ENCODE measurements at places on chromosomes 16 and 17.

DNA sequence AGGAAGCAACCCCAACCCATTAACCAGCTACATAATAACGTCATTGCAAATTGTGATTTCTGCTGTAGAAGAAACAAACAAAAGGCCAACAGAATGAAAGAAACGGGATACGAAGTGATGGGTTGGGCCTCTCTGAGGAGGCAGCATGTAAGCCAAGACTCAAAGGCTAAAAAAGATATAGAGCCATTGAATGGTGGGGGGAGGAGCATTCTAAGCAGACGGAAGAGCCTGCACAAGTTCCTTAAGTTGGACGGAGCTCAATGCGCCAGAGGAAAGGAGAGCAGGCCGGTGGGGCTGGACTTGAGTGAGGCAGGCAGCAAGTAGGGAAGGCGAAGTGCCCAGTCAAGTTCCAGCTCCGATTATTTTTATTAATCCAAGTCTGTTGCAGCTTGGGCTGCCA lies 160.3 kb downstream of the SHISA9 start:
- DNase-seq: no peak

GRCh38 chr16:84229471-84229870 lies 10.3 kb downstream of the KCNG4 start:
- DNase-seq: no peak

DNA sequence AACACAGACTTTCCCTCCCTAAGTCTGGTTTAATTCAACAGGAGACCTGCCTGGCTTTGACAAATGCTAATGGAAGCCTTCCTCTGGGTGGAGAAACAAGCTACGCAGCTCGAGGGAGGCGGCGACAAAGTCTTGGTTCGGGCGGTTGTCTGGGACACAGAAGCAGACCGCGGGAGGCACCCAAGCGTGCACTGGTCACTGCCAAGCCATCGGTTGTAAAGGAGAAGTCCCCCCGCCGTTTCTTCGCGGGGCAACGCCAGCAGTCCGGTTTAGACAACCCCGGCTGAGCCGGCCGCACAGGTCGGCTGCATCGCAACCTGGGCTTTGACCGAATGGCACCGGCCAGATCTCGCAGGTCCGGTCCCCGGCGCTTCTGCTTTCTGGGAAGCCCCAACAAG lies 586 bp downstream of the GLYR1 start:
- DNase-seq: no peak

- DNase-seq: no peak
Observed at GRCh38 chr16:68823401-68824135, 19.8 kb upstream of the TANGO6 start.

DNA sequence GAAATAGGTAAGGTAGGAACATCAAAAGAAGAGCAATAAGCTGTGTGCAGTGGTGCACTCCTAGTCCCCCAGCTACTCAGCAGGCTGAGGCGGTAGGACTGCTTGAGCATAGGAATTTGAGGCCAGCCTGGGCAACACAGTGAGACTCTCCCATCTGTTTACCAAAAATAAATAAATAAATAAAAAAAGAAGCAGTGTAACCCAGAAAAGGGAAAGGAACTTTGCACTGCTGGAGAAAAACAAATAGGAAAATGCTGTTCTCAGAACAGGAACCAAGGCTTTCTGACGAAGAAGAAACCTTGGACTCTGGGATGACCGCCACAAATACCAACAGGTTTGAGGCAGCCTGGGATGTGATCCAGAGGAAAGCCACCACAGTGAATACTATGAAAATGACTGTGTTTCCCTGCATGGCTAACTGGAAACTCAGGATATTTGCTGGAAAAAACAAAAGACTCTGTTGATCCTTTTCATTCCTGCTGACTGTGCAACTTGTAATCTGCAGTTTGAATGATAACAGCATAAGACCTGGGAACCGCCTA lies 41.2 kb downstream of the TTC19 start:
- DNase-seq: no peak

DNA sequence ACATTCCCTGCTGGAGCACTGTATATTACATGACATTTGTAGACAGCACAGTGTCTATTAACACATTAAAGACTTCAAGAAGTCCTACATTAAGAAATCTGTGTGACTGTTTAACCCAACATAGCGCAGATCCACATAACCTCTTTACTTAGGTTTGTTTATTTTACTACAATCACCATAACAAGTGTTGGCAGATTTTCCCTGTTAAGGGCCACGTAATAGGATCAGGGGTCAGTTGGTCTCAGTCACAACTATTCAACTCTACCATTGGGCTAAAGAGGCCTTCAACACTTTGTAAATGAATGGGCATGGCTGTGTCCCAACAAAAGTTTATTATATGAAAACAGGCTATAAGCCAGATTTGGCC lies 51.3 kb upstream of the ADORA2B start:
- no peak for DNase-seq

DNA sequence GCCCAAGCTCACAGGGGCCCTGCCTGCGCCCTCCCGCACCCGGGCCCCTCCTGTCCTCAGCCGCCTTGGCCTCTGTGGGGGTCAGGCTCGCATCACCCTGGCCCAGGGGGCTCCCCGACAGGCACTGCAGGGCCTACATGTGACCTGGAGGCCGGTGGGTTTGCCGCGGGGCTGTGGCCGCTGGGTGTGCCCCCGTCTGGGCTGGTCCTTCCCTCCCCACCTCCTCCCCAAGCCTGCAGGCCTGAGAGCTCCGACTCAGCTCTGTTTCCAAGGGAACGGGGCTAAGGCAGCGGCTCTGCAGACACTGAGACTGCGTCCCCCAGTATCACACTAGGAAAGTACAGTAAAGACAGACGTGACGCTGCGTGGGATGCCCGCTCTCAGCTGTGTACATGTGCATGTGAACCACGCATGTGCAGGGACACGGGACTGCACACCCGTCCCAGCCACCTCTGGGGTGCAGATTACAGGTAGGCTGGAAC lies 16.5 kb upstream of the WDR45B start:
- no peak for DNase-seq

DNA sequence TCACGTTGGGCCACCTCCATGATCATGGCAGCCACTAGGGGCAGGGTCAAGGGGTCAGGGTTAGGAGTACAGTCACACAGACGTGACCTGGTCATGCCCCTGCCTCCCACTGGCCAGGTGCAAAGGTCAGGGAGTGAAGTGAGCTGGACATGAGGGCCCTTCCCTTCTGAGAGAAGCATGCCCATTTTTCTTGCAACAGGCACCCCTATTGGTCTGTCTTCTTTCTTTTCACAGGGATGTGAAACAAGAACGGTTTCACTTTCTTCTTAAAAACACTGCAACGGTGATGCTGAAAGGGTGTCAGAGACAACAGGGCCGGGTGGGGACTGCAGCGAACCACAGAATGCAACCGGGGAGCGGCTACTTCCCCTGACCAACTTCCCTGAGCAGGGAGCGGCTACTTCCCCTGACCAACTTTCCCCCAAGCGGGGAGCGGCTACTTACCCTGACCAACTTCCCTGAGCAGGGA lies 52.1 kb upstream of the DOC2B start:
- no peak for DNase-seq

DNA sequence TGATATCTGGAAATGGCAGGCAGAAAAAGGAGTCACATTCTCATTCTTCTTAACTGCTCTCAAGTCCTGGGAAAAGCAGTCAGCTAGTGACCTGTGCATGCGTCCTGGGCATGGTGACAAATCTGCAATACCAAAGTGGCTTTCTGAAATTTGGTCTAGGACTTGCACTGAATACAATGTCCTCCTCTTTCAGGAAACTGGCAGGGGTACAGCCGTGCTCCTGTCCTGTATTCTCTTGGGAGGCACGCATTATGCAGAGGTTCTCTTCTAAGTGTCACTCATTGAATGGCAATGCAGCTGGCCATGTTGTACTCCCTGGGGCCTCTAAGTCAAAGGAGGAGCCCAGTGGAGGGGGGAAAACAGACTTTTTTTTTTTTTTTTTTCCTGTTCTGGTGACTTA lies 10.6 kb downstream of the PHF12 start:
- DNase-seq: no peak

DNA sequence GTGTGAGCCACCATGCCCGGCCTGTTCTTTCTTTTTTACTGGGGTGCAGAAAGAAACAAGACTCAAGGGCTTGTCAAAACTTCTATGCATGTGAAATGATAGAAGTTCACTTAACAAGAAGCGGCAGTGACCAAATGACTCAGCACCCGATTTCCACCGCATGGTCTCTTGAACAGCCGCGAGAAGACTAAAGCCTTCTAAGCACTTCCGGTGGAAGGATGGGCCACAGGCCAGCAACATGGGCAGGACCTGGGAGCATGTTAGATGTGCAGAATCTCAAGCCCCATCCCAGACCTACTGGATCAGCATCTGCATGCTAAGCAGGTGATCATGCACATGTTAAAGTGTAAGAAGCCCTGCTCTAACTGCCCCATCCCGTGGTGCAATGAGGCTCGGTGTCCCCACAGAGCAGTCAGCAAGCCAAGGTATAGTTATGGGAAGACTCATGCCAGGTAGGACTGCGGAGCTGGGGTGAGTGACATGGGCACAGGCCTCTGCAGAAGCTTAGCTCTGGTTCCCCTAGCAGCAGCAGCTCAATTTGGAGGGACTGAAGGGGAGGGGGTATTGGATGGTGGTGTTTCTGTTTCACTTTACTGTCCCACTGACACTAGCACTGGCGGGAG lies 88.5 kb upstream of the HNF1B start:
- no peak for DNase-seq

DNA sequence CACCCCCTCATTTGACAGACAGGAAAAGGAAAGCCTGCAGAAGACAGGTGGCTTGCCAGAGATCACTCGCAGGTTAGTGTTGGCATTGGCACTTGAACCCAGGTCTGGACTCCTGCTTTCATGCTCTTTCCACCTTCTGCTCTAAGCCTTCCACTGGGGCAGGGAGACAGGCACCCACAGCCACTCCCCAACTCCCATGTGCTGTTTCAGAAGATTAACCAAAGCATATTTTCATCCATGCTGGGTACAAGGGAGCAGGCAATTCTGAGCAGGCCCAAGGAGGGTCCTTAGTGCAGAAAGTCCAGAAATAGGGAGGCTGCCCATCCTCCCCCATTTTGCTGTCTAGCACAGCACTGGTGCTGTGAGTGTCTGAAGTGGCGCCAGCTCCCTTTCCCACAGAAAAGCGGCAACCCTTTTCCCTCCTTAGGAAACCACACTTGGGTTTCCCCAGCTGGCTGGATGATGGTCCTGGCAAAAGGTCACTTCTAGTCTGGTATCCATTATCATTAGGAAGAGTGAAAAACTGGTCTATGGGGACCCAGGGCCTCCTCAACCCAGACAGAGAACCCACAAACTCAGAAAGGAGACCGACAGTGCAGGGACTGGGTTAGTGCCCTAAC lies 2.0 kb upstream of the CAVIN1 start:
- no peak for DNase-seq

GRCh38 chr17:30315106-30315505 lies 18.8 kb downstream of the TMIGD1 start:
- DNase-seq: no peak

DNA sequence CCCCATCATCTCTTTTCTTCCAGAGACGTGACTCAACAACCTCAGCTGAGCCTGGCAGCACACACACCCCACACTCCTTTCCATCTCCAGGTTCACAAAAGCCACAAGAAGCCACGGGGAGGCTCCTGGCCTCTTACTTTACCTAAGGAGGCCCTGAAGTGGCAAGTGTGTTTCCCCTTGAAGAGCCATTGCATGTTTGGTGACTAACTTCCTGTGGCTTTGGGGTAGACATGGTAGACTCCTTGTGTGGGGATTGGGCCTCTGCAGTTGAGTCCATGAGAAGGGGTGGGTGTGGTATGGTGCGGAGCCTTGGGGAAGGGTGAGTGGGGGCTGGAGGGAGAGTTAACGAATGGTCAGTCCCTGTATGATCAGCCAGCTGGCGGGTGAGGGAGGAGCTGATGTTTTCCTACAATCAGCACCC lies 24.2 kb downstream of the SAP30BP start:
- DNase-seq: no peak

GRCh38 chr17:7081341-7082062 lies 1.5 kb upstream of the CLEC10A start:
- peak; percentile 54 for DNase-seq

- DNase-seq: no peak
Observed at GRCh38 chr16:87295661-87296531, 21.3 kb downstream of the C16orf95 start.

DNA sequence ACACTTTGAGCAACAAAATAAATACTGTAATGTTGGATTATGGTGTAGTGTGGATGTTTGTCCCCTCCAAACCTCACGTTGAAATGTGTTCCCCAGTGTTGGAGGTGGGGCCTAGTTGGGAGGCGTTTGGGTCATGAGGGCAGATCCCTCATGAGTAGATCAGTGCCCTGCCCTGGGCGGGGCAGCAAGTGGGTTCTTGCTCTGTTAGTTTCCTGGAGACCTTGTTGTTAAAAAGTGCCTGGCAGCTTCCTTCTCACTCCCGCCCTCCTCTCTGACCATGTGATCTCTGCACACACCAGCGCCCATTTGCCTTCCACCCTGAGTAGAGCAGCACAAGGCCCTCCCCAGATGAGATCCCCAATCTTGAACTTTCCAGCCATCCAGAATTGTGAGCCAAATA lies 67.7 kb downstream of the MPRIP start:
- no peak for DNase-seq

GRCh38 chr16:11130978-11131665 lies 124.9 kb downstream of the SOCS1 start:
- DNase-seq: no peak

- no peak for DNase-seq
Observed at GRCh38 chr17:81096741-81097133, 61.8 kb downstream of the BAIAP2 start.

GRCh38 chr17:40108970-40109824 lies 8.8 kb upstream of the NR1D1 start:
- no peak for DNase-seq

GRCh38 chr17:56866496-56866895 lies 32.5 kb downstream of the DGKE start:
- no peak for DNase-seq

- DNase-seq: no peak
Observed at GRCh38 chr17:77863814-77864161, 94.7 kb upstream of the TNRC6C start.

GRCh38 chr16:1167276-1168107 lies 14.6 kb downstream of the CACNA1H start:
- no peak for DNase-seq

DNA sequence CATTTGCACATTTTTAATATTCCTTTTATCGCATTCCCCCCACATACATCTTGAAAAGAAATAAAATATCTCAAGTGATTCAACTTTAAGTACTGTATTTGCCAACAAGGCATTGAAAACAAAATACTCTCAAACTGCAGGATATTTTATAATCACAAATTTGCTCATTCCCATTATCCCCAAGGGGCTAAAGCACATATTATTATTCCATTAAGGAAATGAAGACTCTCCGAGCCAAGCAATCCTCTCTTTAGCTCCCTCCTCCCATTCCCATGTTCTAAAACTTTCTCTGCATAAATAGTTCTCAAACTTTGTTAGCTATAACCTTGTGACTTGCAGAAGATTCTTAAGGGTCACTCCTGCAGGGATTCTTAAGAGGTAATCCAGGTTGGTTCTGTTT lies 436.8 kb downstream of the KCNJ2 start:
- no peak for DNase-seq

GRCh38 chr16:50970281-50970680 lies 180.8 kb downstream of the SALL1 start:
- DNase-seq: no peak

DNA sequence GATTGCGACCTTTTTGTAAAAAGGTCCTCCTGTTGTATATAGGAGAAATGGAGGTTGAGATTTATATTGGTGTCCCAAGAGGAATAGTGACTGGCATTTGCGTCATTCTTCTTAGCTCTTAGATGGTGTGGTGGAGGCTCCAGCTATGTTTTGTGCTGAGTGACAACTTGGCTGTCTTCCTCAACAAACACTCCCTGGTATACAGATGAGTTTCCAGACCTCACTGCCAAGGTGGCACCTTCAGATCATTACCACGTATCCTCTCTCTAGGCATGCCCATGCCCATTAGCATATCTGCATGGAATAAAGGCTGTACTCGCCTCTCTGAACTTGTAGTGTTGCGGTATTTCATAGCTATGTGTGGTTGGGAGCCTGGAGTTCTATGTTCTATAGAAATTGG lies 120.0 kb downstream of the MAP2K4 start:
- no peak for DNase-seq

Measured in left forelimb (tissue), 1 donor.